Motor neuron (in vitro differentiated cells): ENCODE measurements at places on chromosomes 7 and 10.

- ATAC-seq, result no peak
These were observed 35.3 kb downstream of the DIP2C start for GRCh38 chr10:653991-654646.

DNA sequence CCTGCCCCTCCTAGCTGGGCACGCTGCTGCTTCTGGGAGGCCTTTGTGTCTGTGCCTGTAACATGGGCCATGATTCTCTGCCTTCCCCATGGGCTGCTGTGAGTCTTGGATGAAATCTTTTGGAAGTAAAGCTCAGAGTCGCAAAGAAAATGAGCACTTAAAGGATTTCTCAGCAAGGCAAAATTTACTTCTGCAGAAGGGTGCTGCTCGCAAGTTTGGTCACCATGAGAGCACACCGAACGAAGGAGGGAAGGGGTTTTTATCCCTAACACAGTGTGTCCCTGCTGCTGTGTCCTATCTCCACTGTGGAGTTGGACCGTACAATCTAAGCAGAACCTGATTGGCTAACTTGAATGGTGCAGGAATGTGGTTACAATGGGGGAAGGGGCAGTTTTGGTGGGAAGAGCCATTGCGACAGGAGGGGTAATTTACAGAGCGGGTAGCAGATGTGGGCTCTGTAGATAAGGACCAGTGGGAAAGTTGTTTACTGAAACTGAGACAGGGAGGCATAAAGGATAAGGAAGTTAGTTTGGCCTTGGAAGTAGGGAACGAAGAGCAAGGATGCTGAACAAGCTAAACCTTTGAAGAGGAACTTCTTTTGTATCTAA, 57.5 kb downstream of the FANK1 start:
- ATAC-seq, result no peak

- no peak for ATAC-seq
These were observed 36.7 kb upstream of the ABLIM1 start for GRCh38 chr10:114694752-114695151.

GRCh38 chr7:148395990-148396716, 194.4 kb upstream of the C7orf33 start:
- ATAC-seq, result no peak

GRCh38 chr7:158008267-158008666, 579.4 kb downstream of the PTPRN2 start:
- ATAC-seq, result no peak

- ATAC-seq, result no peak
These were observed 243.6 kb downstream of the PTPRN2 start for GRCh38 chr7:158343936-158344455.

- peak; percentile 92 for ATAC-seq
These were observed 12.6 kb downstream of the KLLN start for GRCh38 chr10:87850742-87851205.

GRCh38 chr7:1829111-1829510, 159.0 kb downstream of the ELFN1 start:
- no peak for ATAC-seq

DNA sequence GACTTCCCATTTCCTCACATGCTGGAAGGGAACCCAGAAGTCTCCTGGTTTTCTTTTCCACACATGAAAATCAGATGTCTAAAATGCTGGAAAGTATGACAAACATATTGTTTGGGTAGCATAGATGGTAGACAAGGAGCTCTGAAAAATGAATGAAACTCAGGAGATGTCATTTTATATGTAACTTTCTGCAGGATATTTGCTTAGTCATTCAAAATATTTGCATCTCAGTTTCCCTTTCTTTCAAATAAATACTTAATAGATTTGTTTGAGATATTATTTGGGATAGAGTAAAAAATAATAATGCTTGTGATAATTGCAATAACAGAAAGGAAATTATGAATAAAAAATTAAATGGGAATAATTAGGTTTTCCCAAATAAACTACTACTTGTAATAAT, 298.9 kb upstream of the ADARB2 start:
- ATAC-seq, result no peak

DNA sequence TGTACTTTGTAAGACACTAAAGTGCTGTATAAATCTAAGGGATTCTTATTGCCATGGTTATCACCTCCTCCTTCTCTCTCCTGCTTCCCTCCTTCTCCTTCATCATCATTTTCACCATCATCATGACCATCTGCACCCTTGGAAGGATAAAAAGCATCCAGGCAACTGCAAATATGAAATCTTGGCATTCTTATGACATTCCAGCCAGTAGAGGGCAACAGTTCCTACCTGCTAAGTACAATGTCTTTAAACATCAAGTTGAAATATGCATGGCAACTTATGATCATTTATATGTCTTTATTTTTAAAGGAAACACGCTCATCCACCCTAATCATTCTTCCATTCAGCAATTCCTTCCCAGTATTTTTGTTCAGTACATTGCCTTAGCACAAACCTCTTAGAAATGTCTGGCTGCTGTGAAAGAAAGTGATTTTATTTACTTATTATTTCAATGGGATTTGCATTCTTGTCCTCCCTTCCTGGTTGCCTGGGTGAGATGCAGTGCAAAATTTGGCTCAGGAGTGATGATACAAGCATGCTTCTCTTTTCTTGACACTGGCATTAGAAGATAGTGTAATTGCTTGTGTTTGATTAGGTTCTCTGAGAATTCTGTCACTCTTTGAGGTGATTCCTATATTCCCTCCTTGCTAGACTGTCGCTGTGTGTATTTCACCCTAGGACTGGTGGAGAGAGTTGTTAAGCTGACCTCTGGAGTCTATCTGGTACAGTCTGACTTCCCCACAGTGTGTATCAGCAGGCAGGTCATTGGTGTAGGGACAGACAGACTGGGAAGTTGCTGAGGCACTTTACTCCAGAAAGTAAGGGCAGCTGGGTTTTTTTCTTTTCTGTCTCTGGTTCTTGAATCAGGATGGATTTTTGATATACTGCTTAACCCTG, 188.5 kb upstream of the BMPER start:
- ATAC-seq, result peak; percentile 7

DNA sequence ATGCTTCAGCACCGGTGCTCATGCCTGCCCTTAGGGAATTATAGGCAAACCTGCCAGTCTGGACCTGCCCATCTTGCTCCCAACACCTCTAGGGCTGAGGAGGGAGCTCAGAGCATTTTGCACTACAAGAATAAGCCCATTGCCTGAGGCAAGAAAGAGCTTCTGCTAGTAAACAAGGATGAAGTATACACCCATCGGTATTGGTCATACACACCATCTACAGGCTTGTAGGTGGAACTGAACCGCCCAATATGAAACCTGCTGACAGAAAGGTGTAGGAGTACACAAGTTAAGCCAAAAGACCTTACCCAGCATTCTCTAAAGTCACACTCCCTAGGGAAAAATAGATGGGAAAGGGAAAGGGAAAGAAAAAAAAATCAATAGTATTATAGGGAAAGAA, 957.0 kb upstream of the LRRTM3 start:
- ATAC-seq, result no peak

DNA sequence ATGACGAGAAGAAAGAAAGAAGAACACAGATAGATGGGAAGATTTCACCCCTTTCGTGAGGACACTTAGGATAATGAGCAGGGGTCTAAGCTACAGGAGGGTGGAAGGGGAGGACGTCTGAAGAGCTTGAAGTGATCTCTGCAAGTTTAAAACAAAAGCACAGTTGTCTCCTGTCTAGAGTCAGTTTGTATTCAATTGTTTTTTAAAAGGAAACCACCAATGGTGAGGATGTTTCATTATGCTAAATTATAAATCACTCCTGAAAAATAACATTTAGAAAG, 85.9 kb downstream of the ADAM12 start:
- ATAC-seq, result no peak

DNA sequence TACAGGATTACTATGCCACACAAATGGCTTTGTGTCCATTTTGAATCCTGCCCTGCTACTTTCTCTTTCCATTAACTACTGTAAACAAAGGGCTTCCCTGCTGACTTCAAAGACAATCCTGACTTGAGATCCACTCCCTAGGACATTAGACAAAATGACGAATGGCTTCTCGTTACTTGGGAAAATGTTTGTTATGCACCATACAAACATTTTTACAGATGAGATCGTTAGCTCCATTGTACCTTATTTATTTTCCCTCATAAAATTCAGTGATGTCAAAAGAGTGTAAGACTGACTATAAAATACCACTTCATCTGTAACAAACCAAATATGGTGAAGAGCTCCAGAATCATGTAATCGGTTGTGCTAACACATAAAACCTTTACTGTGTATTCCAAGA, 121.8 kb downstream of the CD36 start:
- ATAC-seq, result peak; percentile 69

GRCh38 chr10:64196638-64197315, 675.6 kb downstream of the REEP3 start:
- ATAC-seq, result no peak

DNA sequence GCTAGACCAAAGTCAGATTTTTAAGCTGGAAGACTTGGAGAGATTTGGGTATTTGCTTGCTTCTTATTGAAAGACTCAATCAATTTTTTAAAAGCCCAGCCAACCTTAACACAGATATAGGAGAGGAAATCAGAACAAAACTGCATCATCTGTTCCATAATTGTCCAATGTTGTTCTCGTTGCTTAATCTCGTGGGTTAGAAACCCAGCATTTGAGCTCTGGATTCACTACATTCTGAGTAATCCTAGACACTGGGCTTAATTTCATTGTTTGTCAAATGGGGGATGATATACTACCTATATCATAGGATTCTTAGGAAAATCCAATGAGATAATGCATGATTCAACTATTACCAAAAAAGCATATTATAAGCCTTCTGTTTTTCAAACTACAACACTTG, 48.9 kb downstream of the CALD1 start:
- ATAC-seq, result no peak

- peak; percentile 34 for ATAC-seq
These were observed 26.9 kb upstream of the BPGM start for GRCh38 chr7:134619627-134620331.

GRCh38 chr10:61313460-61313859, 139.7 kb downstream of the TMEM26 start:
- ATAC-seq, result no peak

GRCh38 chr10:35896001-35896400, 253.9 kb upstream of the FZD8 start:
- no peak for ATAC-seq

GRCh38 chr7:108037140-108037539, 34.2 kb upstream of the LAMB1 start:
- ATAC-seq, result no peak

- no peak for ATAC-seq
These were observed 225.8 kb upstream of the TCERG1L start for GRCh38 chr10:131537281-131537680.

DNA sequence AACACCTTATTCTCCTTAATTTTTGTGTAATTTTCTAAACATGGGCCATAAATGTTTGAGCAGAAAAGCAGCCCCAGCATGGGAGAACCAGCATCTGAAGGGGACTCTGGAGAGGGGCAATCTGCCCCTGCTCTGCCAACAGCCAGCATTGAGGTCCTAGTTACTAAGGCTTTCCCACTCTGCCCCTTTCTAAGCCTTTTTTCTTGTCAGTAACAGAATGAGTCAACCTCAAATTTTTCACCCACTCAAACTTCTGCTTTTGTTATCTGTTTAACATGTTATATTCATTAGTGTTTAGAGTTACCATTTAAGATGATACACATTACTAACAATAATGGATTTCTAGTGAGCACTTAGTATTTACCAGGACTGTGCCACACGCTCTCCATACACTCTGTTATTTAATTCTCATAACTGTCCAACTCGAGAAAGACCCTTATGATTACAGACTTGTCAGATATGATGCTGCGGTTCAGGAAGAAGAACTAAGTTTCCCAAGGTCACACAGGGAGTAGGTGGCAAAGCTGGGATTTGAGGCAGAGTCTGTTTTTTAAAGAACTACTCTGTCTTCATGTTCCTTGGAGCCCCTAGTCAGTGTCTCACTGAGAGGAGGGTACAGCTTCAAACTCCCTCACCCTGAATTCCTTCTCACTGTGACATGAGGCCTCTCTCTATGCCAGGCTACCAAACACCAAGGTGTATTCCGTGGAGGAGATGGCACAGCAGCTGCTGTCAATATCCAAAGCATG, 19.9 kb upstream of the GPAM start:
- ATAC-seq, result no peak

DNA sequence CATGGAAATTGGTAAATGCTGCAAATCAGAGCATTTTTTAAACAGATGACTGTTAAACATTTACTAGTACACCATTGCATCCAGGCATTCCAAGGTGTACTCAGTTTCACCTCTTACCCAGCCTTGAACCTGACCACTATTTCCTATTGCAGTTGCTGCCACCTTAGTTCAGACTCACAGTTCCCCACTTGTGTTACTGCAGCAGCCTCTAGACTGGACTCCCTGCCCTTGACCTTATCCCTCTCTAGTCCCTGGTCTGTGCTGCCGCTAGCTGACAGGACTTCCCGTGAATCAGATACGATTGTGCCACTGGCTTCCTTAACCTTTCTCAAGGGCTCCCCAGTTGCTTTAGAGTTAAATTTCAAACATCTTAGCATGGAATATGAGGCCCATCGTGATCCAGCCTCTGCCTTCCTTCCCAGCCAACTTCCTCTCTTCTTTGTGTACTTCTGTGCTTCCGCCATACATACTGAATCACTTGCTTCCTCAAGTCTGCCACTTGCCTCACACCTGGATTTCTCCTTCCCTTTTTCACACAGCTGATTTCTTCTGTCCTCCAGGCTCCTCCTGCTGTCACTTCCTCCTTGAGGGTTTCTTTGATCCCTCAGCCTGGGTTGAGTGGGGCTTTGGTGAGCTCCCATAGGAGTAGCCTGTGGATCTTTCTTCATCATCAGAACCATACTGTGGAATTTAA, 118.7 kb upstream of the GJD4 start:
- ATAC-seq, result no peak

GRCh38 chr10:80465451-80465835, 11.3 kb downstream of the TSPAN14 start:
- ATAC-seq, result no peak

- ATAC-seq, result no peak
These were observed 18.9 kb downstream of the HYCC1 start for GRCh38 chr7:22995011-22995410.

GRCh38 chr10:47289921-47290320, 10.1 kb upstream of the GDF10 start:
- no peak for ATAC-seq

DNA sequence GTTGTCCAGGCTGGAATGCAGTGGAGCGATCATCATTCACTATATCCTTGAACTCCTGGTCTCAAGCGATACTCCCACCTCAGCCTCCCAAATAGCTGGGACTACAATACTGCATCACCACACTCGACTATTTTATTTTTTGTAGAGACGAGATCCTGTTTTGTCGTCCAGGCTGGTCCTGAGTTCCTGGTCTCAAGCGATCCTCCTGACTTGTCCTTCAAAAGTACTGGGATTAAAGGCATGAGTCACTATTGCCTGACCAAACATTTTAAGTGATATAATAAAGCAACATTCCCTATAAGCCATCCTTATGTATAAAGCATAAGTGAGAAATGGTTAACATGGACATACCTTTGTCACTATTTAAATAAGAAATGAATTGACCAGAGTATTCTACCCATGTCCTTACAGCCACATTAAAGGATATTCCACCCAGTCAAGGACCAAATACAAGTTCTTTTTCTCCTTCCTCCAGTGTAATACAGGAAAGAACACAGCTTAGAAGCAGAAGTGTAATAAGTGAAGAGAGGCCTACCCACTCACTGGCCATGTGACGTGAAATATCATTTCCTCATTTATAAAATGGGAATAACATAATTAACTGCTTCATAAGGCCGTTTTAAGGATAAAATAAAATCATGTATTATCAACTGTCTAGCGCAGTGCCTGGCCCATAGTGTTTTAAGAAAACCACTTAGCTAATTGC, 82.0 kb downstream of the DOCK4 start:
- no peak for ATAC-seq
